Psoas muscle (tissue), 8 donors: ENCODE measurements at places on chromosomes 6 and 20. TPM values are rescaled to one million over a fixed set of nuclear protein-coding genes. Genes with fewer than 3 reads are reported as not detected.

Gene SLC24A3
- 24.4 TPM for total RNA-seq

Gene WFDC12
- total RNA-seq, result not detected

GRCh38 chr6:71197267-71197666, 91.3 kb upstream of the OGFRL1 start:
- H3K36me3 ChIP-seq, result no peaks in the 10 kb centered on the region
- no peaks in the 10 kb centered on the region for H3K27me3 ChIP-seq
- H3K4me3 ChIP-seq, result no peak overlapping the region
- no peak for DNase-seq
- H3K4me1 ChIP-seq, result no peaks in the 10 kb centered on the region

DNA sequence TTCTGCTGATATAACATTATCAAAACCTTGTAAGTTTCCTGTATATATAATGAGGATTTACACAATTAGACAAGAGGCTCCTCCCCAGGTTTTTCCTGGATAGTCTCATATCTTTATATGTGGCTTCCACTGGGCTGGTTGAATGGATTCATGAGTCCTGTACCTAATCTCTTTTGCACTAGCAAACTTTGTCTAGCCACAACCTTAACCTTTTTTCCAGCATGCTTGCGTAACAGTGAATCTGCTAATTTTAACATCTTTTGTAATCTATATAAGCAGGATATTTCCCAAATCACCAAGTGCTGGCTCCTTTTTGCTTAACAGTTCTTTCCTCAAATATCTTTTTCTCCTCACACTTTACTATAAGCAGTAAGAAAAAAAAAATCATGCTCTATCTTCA, 153.6 kb downstream of the COL21A1 start:
- H3K36me3 ChIP-seq, result no peaks in the 10 kb centered on the region
- no peak overlapping the region for H3K4me3 ChIP-seq
- no peak overlapping the region for H3K27ac ChIP-seq
- H3K27me3 ChIP-seq, result no peaks in the 10 kb centered on the region
- no peaks in the 10 kb centered on the region for H3K4me1 ChIP-seq
- DNase-seq, result no peak
